DMS79 (cell line): ENCODE measurements at places on chromosomes 3 and 15.

DNA sequence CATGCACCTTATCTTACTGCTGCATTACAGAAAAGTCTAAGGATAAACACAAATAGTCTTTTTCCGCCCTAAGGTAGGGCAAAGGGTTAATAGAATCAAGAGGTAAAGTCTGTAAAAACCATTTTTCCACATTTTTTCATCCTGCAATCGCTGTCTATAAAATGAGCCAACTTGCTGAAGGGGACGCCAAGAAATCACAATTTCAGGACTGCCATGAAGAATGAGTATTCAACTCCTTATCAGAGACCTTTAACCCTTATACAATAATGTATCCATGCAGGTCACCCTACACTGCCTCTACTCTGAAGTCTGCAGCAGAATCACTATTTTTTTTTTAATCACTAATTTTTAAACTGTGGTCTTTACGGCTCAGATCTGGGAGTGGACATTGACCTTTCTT, 1.1 kb upstream of the DNAJC13 start:
- no peak for DNase-seq

GRCh38 chr15:31098491-31098917, 3.0 kb downstream of the TRPM1 start:
- no peak for DNase-seq

- no peak for DNase-seq
Observed at GRCh38 chr3:110738531-110738930, 333.1 kb upstream of the NECTIN3 start.

- DNase-seq = no peak
Observed at GRCh38 chr3:64878362-64878761, 190.6 kb upstream of the ADAMTS9 start.

DNA sequence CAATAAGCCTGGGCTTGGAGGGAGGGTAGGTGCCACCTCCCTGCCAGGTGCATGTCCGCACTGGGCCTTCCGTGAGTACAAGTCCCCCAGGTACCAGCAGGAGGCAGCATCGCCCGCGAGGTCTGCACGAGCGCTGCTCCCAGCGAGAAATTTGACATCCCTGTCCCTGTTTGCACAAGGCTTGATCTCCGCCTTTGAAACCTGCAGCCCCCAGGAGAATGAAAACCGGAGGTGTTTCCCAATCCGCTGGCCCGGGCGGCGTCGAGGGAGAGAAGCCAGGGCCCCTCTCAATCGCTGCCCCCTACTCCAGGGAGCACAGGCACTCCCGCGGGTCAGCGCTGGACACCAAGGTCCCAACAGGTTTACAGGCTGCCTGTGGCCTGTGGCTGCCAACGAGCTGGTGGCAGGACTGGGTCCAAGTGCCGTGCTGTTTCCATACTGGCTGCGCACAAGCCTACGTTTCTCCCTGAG, 961 bp downstream of the HAPLN3 start:
- no peak for DNase-seq

- DNase-seq = no peak
Observed at GRCh38 chr15:75921732-75922703, 18.3 kb downstream of the FBXO22 start.
